Breast epithelium (tissue), 4 donors: ENCODE measurements at places on chromosomes 5 and 9. TPM values are rescaled to one million over a fixed set of nuclear protein-coding genes. Genes with fewer than 3 reads are reported as not detected.

QRFP gene
- total RNA-seq = not detected

DNA sequence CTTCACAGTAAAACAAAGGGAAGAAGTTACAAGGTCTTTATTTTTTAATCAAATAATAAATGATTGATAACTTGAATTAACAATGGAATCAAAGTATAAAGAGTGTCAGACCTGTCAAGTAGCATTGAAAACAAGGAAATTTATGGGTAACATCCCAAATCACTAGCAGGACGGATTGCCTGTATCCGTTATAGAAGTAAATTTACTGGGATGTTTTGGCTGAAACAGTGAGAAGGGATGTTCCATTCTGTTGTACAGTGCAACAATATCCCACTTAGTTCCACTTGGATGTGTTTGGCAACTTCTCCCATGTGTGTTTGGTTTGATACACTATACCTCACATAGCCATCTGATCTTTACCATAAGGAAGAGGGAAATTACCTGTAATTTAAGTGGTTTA is 421.0 kb upstream of the CHD1 start:
- DNase-seq = no peak
- no peaks in the 10 kb centered on the region for H3K36me3 ChIP-seq
- no peak overlapping the region for H3K4me3 ChIP-seq
- H3K27ac ChIP-seq = no peak overlapping the region
- H3K27me3 ChIP-seq = no peaks in the 10 kb centered on the region

DNA sequence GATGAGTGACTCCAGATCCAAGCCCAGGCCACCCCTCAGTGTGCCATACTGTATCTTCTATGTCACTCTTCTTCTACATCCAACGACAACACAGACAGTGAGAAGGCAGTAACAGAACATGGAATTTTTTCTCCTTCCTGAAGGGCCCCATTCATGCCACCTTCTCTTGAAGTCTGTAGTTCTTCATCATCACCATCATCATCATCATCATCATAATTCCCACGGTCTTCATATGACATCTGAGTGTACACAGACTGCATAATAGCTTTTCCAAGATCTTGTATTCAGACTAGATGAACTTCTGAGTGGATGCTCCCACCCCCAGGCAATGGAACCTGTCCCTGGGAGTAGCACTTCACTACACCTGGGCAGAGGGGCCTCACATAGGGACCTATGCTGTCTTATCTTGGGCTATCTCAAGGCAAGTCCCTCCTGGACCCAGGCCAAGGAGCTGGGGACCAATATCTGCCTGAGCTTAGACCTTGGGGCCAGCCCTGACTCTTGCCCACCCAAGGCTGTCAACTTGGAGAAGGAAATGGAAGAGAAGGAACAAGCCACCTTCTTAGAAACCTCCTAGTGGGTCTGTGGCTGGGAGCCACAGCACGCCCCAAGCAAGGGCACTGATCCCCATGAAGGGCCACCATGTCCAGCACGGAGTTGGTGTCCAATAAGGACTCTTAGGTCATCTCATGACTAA is 159.1 kb downstream of the FSTL4 start:
- no peak for DNase-seq
- H3K27ac ChIP-seq = no peak overlapping the region
- H3K4me1 ChIP-seq = peaks cover 16% of the 10 kb centered on the region
- no peaks in the 10 kb centered on the region for H3K27me3 ChIP-seq

DNA sequence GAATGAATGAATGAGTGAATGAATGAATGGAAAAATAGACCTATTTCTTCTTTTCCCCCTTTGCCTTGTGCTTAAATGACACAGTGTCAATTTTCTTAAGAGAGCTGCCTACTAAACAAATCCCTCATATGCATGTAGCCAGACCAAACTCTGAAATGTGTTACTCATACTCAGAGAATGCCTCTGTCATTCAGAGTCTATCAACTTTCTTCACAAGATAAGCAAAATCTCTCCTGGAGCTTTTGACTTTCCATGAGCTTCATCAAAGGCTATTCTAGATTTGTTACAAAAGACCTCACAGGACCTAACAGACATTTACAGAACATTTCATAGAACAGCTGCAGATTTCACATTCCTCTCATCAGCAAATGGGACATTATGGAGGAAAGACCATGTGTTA is 275.7 kb upstream of the MSX2 start:
- no peaks in the 10 kb centered on the region for H3K27me3 ChIP-seq
- DNase-seq = no peak
- H3K4me3 ChIP-seq = no peak overlapping the region
- no peaks in the 10 kb centered on the region for H3K4me1 ChIP-seq
- H3K27ac ChIP-seq = no peak overlapping the region

- H3K27me3 ChIP-seq = no peaks in the 10 kb centered on the region
- no peak for DNase-seq
- H3K27ac ChIP-seq = peak overlapping the region; percentile 38
- H3K36me3 ChIP-seq = no peaks in the 10 kb centered on the region
Observed at GRCh38 chr5:132222649-132223038, 5.0 kb downstream of the P4HA2 start.

- no peak overlapping the region for H3K4me3 ChIP-seq
- no peaks in the 10 kb centered on the region for H3K36me3 ChIP-seq
- no peaks in the 10 kb centered on the region for H3K27me3 ChIP-seq
- no peak for DNase-seq
- no peaks in the 10 kb centered on the region for H3K4me1 ChIP-seq
- no peak overlapping the region for H3K27ac ChIP-seq
Observed at GRCh38 chr9:108045851-108046250, 556.3 kb upstream of the KLF4 start.

GRCh38 chr5:39533749-39534148 is 109.0 kb upstream of the DAB2 start:
- H3K36me3 ChIP-seq = no peaks in the 10 kb centered on the region
- DNase-seq = no peak
- no peak overlapping the region for H3K27ac ChIP-seq
- H3K4me3 ChIP-seq = no peak overlapping the region
- no peaks in the 10 kb centered on the region for H3K4me1 ChIP-seq

DNA sequence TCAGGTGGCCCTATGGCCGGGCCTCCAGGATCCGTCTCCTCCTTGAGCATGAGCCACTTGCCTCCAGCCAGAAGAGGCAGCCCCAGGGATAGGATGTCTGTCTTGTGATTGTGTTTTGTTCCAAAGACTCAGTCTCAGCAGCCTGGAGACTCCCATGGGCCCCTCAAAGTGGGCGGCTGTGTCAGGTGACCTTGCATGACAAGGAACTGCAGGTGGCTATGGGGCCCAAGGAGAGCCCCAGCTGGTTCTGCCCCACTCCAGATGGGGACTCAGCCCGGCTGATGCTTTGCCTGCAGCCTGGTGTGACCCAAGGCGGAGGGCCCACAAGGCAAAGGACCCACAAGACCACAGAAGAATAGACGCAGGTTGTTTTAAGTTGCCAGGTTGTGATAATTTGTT is 284.3 kb upstream of the IRX4 start:
- H3K36me3 ChIP-seq = no peaks in the 10 kb centered on the region
- DNase-seq = no peak
- no peak overlapping the region for H3K27ac ChIP-seq

GRCh38 chr5:113105693-113106280 is 129.2 kb downstream of the DCP2 start:
- H3K36me3 ChIP-seq = no peaks in the 10 kb centered on the region
- H3K27ac ChIP-seq = no peak overlapping the region
- H3K27me3 ChIP-seq = no peaks in the 10 kb centered on the region
- no peaks in the 10 kb centered on the region for H3K4me1 ChIP-seq
- no peak overlapping the region for H3K4me3 ChIP-seq
- DNase-seq = no peak

DNA sequence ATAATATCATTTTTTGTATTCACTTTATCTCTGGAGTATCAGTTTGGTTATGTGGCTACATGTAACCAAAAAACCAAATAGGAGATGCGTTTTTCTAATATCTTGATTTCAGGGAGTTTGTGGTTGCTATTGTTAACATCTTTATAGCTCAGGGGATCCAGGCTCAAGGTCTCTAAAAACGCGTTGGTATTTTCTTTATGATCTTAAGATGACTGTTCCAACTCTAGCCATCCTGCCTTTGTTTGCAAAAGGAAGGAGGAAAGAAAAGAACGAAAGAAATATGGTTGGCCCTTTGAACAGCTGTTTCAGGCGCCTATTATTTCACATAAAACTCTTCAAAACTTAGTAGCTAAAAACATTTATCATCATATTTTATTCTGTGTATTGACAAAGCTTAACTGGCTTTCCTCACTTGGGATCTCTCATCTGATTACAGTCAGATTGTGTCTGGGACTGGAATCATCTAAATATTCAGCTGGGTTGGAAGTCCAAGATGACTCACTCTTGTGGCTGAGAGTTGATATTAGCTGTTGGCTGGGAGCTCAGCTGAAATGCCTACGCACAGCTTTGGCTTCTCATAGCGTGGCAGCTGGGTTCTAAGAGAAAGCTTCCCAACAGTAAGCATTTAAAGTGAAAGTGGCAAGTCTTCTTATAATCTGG is 60.1 kb downstream of the FAM174A start:
- H3K36me3 ChIP-seq = no peaks in the 10 kb centered on the region
- no peaks in the 10 kb centered on the region for H3K27me3 ChIP-seq
- H3K4me1 ChIP-seq = no peaks in the 10 kb centered on the region
- no peak overlapping the region for H3K4me3 ChIP-seq
- no peak overlapping the region for H3K27ac ChIP-seq
